ENCODE measurements at places on chromosomes 3 and 15. TPM values are rescaled to one million over a fixed set of nuclear protein-coding genes. Genes with fewer than 3 reads are reported as not detected.

Gene FYCO1
- 64.4 TPM for total RNA-seq

Gene IL17RD
- 3.9 TPM for total RNA-seq

Gene TMEM108
- total RNA-seq, result 7.7 TPM

Gene EAF2
- total RNA-seq, result 4.0 TPM

Gene BLM
- total RNA-seq, result 13.8 TPM

Gene ROPN1
- total RNA-seq, result not detected

Gene SNUPN
- 15.6 TPM for total RNA-seq

Gene PLA2G4B
- 5.4 TPM for total RNA-seq

Gene IGDCC3
- total RNA-seq, result not detected

Gene TMEM207
- not detected for total RNA-seq

Gene TRH
- total RNA-seq, result not detected

Gene SACM1L
- 32.1 TPM for total RNA-seq

Gene IL12A
- total RNA-seq, result 0.24 TPM

Gene UROC1
- not detected for total RNA-seq

Gene MAP2K1
- 40.3 TPM for total RNA-seq

Gene DCLK3
- 0.21 TPM for total RNA-seq

Gene TICRR
- 0.03 TPM for total RNA-seq

Gene EXD1
- total RNA-seq, result not detected
